ENCODE measurements at places on chromosomes 3 and 15.

DNA sequence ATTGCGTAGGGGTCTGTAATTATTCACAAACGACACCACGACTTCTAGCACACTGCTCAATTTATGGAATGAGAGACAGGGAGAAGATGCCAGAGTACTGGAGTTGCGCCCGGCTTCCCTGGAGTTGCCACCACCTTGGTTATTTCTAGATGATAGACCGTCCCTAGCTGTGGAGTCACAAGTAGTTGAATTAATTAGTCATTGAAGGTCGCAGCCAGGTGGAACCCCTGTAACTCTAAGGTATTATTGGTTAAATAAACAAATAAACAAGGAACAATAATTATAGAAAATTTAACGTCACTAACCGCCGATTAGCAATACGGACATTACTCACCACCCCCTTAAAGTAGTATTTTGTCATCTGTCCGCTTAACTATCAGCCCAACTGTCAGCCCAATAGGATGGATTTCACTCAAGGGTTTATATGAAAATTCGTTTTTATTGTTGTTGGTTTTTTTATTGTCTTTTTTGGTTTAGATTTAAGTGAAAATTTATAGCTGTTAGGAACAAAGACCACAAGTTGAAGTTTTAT is 911 bp upstream of the AZI2 start:
- no peak for DNase-seq

DNA sequence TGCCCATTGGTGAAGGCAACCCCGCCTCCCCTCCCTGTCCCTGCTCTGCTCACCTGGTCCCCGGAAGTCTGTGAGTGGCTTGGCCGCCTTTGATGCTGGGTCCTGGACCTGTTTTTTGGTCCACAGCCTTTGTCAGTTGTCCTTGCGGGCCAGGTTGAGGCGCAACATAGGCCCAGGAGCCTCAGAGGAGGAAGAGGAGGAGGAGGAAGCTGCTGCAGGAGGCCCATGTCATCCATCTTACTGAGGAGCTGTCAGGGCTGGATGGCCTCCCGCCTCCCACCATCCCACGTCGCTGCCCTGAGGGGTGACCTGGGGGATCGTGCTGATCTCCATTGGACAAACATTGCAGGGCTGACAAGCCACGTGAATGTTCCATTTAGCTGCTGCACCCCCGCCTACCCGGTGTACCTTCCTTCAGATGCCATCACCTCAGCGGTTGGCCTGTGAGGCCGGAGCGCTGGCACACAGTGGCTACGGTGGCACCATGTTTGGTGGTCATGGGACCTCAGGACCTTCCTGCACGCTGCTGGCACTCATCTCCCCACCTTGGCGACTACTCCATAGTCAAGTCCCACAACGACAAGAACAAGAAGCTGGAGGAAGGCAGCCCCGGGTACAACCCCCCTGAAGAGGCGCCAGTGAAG is 106.3 kb downstream of the SMAD6 start:
- DNase-seq, result no peak

- no peak for DNase-seq
Observed at GRCh38 chr15:76793162-76793561, 112.0 kb downstream of the SCAPER start.

- DNase-seq, result no peak
Observed at GRCh38 chr3:180267202-180267843, 230.6 kb upstream of the PEX5L start.

DNA sequence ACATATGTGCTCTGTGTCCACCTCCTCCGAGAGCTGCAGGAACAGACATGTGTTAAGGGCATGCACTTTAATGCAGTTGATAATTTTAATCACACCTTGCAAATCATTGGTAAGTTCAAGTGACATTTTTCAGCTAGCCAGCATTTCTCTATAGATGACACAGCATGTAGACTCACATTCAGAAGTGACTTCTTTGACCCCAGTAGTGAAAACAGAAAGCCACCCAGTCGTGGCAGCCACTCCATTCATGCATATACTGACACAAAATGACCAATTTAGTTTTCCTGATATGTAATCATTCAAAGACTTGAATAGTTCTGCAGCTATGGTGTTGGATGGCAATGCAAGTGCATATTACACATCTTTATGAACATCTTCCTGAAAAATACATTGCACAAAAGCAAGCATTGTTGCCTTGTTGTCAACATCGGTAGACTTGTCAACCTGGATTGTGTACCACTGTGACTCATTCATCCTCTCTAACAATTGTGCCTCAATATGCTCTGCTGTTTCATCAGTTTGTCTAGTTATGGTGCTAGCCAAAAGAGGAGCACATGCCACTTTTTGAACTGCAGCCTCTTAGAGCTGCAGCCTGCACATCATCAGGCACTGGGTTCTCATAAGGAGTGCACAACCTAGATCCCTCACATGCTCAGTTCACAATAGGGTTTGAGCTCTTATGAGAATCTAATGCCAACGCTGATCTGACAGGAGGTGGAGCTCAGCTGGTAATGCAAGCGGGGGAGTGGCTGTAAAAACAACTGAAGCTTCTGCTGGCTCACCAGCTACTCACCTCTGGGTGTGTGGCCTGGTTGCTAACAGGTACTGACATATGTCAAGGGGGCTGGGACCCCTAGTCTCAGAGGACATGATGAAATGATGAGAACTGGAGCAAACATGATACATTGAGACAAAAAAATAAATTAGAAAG is 622.0 kb downstream of the PYDC2 start:
- no peak for DNase-seq

DNA sequence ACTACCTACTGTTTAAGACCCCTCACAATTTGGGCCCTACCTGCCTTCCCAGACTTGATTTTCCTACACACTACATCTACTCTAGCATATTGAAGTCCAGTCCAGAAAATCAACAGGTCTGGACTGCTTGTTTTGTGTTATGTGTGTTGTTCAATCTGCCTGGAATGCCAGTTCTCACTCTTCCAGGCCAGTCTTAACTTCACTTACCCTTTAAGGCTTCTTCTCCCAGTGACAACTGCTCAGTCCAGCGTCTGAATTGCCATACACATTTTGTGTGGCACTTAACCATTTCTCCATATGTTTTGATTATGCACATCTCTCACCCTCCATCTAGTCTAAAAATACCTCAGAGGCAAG is 1.1 kb downstream of the TICRR start:
- no peak for DNase-seq
